RKO (cell line): ENCODE measurements at places on chromosomes 6 and 20.
A peak's percentile ranks its signal among the peaks of the same experiment; 100 is the strongest.

- peak; percentile 67 for DNase-seq
Measured at GRCh38 chr6:5151955-5152401, 66.8 kb downstream of the PPP1R3G start.

DNA sequence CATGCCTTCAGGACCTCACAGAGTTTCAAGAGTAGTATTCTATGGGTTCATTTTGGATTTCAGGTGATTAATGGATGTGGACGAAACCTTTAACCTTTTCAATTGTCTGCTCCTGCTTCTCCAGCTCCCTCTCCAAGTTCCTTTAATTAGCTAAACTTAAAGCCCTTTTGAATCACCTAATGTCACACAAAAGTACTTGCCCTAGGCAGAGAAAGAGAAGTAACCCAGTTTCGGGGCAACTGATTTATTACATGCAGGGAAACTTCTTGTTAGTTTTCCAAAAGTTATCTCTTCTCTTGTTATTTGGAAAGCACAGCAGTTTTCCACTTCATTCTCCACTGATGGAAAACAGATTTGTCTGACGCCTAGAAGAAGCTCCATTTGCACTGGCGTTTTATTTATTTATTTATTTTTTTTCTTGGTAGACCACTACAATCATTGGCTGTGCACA is 407.7 kb upstream of the JARID2 start:
- DNase-seq, result no peak

DNA sequence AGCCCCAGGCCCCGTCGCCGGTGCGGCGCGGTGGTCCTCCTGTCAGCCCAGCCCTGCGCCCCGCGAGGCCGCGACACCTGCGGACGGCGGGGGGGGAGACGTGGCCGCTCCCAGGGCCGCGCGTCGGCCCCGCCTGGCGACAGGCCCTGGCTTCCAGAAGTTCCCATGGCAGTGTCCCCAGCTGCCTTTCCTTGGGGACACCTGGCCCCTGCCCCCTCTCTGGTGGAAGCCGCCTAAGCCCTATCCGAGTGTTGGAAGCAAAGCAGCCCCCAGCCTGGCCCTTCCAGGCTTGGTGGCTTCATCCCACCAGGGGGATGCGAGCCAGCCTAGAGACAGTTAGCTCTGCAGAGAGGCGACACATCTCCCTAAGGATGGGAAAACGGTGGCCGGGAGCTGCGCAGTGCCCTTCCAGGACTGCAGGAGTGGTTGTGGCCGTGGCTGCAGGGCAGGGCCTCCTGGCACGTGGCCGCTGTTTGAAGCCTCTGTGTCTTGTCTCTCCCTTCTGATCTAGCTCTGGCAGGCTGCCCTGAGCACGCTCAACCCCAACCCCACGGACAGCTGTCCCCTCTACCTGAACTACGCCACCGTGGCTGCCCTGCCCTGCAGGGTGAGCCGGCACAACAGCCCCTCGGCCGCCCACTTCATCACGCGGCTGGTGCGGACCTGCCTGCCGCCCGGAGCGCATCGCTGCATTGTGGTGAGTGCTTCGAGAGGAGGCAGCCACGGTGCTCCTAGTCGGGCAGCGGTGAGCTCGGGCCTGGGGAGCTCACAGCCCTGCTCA is 816 bp downstream of the NPEPL1 start:
- peak; percentile 44 for DNase-seq

DNA sequence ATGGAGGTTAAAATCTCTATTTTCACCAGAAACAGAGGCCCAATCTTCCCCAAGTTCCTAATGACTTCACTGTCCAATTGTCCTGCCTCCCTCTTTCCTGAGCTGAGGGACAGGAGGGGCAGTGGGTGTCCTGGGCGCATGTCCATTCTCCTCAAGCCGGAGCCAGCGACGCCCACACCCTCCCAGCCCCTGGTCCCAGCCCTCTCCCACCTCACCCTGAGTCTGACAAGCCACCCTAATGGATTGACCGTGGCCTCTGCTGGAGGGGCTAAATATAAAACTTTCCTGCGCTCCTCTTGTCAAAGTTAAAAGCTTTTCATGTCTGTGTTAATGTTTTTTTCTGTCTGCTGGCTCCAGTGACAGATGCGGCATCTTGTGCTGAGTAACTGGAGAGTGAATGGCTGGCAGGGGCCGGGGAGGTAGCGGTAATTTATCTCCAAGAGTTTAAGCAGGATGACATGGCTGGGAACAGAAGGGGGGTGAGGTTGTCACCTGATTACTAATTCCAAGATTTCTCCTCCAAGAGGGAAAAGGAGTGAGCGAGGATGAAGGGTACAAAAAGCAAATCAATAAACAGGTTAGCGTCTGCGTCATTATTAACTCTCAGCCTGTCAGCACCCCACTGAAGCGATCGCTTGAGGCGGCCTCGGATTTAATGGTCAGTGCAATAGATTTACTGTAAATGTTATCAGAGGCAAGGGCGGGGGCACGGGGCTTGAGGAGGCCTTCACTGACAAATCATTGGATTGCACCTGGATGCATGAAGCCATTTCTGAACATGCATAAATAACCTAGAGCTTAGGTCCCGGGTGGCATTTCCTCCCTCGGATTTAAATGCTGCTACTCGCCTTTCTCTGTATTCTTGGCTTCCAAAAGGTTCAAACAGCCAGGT is 118.1 kb upstream of the MAFB start:
- DNase-seq, result no peak

- DNase-seq, result no peak
Measured at GRCh38 chr20:34928411-34928810, 27.2 kb downstream of the GSS start.

GRCh38 chr20:61512475-61512874 is 260.4 kb downstream of the CDH4 start:
- DNase-seq, result no peak

DNA sequence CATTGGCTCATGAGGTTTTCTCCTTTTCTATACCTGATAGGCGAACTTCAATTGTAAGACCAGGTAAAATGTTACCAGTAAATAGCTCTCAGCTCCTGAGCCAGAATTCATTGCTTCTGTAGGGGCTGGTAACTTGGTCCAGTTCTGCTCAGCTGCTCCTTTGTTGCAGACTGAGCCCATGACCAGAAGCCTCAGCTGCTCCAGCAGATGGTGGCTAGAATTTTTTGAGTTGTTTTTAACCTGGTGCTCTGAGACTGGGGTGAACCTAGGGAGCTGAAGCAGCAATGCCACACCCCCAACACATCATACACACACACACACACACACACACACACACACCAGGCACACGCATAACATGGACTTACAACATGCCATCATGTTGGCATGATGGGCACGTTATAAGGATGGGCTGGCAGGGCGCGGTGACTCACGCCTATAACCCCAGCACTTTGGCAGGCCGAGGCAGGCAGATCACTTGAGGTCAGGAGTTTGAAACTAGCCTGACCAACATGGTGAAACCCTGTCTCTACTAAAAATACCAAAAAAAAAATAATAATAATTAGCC is 103.1 kb downstream of the QRSL1 start:
- no peak for DNase-seq

GRCh38 chr20:18654448-18654773 is 66.6 kb downstream of the DTD1 start:
- DNase-seq, result no peak

DNA sequence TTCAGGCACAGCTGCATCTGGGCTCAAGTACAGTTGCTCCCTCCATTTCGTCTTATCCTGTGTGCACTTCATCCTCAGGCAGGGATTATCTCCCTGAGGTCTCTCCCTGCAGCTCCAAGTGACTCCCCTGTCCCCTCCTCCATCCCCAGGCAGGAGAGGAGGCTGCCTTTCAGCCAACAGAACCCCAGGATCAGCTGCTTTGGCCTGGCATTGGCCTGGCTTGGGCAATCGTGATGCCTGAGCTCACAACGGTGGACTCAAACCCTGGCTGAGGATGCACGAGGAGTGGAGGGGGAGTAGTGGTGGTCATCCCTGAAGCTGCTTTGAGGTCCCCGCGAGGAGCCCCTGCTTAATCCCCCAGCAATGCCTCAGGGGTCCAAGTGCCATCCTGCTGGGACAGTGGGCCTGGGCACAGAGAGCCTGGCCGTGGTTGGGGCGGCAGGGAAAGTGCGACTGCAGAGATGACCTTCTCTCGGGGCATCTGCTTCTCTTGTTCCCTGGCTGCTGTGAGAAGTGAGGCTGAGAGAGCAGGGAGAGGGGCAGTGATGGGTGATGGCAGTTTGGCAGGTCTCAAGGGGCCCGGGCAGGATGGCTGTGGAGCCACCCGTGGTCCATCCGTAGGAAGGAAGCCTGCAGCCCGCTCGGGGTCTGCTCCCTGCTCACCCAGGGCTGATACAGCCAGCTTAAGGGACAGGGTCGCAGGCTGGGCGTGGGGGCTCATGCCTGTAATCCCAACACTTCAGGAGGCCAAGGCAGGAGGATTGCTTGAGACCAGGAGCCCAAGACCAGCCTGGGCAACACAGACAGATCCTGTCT is 6.0 kb upstream of the HRH3 start:
- DNase-seq, result no peak

DNA sequence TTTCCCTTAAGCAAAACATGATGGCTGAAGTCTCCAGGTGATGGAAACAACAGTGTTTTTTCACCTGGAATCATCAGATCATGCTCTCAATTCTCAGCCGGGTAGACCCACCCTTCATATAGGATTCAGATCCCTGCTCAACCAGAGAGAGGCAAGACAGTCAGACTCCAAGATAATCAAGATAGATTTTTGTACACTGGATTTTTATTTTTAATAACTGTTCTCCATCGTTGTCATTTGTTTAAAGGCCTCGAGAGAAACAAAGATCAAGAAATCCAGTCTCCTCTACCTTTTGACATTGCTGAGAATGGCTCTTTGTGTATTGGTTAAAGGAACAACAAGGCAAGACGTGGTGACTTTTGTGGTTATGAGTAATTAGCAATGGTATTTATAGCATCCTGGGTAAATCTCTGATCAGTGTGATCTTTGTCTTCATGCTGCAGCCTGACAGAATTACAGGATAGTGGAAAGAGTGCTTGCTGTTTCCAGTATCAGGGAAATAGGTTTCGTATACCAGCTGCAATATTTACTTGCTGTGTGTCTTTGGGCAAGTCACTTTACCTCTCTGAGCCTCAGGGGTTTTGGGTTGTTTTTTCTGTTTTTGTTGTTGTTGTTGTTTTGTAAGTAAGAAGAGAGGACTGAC is 29.9 kb downstream of the ID4 start:
- peak; percentile 50 for DNase-seq

DNA sequence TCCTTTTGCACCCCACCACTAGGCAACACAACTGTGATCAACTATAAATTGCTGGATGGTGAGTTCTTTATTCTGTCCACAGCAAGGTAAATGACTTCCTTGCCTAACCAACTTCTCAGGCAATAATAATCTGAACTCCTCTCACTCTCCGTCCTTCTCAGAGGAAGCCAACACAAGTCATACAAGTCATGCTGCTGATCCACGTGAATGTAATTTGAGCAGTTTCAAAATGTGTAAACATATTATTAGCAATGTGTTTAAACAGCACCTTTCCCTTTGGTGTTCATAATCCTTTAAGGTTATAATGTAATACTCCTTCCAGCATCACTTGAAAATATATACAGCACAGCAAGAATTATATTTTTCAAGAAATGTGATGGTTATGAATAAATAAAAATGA is 127.9 kb downstream of the QRSL1 start:
- DNase-seq, result no peak

- no peak for DNase-seq
Measured at GRCh38 chr6:13918686-13919250, 6.0 kb upstream of the RNF182 start.

GRCh38 chr6:158172001-158172400 is 3.9 kb downstream of the GTF2H5 start:
- no peak for DNase-seq

GRCh38 chr6:66965227-66965626 is 1258.2 kb upstream of the EYS start:
- DNase-seq, result no peak

- DNase-seq, result no peak
Measured at GRCh38 chr6:139147628-139148027, 12.7 kb downstream of the HECA start.

GRCh38 chr6:142300758-142301650 is 803 bp upstream of the ADGRG6 start:
- DNase-seq, result peak; percentile 72

DNA sequence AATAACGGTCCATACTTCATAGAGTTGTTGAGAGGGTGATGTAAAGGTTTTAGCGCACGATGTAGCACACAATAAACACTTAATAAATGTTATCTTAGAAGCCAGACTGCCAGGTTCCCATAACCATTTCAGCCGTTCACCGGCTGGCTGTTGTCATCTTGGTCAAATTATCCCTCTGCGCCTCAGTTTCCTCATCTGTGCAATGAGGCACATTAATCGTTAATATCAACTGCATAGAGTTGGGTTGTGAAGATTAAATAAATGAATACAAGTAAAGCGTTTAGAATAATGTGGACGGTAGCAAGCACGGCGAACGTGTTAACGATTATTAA is 432 bp upstream of the PSMF1 start:
- DNase-seq, result no peak

DNA sequence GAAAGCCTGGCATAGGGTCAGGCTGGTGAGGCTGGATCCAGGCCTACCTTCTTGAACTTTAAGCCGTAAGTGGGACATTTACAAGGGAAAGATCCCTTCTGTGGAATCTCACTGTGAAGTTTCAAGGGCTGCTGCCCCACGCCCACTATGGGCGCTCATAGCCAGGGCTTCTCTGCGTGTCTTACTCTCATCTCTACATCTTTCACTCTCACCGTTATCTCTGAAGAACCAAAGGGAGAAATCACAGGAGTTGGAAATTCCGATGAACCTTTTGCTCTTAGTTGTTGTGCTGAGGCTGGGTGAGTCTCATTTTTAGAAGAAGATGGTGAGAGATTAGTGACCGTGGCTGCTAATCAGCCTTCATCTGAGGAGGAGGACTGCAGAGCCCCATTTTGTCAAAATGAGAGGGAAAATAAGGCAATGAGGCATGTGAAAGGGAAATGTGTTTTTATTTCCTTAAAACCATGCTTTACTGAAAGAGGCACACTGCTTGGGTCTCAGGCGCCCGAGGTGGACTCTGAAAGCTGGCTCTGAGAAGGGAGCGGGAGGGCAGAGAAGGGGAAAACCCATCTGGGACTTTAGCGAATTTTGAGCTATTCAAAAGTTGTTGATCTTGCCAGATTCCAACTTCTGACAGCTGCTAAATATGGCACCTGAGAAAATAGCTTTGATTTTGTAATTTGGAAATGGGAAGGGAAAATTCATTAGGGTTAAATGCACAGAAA is 301.5 kb downstream of the CLIC5 start:
- no peak for DNase-seq

DNA sequence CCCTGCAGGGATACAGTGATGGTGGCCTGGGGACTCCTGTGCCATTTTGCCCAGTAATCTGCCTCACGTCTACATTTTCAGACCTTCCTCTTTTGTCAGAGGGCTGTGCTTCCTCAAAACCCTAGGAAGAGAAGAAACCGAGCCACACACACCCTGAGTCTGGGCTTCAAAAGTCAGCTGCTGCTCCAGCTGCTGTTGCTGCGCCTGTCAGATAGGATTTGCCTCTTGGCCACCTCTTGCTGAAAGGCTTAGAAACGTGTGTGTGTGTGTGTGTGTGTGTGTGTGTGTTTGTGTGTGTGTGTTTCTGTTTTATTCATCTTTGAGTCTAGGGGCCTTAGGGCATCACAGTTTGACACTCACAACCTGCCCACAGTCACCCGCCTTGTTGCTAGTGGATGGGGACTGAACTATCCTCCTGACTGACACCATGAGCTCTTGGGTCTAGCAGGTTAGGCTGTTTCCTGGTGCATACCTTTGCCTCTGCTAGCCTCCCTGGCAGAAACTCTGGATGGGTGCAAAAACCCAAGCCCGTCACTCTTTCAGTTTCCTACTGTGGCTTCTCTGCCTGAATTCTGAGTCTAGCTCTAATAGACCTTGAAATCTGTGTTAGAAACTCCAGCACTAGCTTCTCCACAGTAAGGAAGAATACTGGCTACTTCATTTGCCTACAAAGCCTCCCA is 94.9 kb upstream of the CEP85L start:
- no peak for DNase-seq
